ENCODE measurements at places on chromosomes 11 and 22.

- DNase-seq: peak; percentile 75
Measured at GRCh38 chr11:975827-976226, 50.2 kb downstream of the AP2A2 start.

DNA sequence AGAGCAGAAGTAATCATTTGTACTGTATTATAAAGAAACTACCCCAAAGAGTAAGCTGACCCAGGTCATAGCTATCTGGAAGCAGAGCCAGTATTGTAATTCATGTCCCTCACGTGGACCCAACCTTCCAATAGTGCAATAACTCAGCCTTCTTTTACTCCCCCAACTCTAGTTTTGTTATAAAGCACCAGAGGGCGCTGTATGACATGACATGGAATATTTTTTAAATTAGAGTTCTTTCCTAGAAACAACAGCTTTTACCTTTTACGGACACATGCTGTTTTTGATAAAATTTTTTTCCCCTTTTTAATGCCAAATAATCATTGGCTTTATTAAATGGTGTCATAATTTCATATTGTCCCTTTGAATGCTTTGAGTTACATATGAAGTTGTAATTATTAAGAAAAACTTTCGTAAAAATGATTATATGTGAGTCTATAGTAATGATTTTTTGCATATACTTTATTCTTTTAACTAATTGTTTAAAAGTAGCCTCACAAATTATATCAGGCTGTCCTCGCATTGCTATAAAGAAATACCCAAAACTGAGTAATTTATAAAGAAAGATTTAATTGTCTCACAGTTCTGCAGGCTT, 76.9 kb downstream of the DKK3 start:
- DNase-seq: peak; percentile 41

DNA sequence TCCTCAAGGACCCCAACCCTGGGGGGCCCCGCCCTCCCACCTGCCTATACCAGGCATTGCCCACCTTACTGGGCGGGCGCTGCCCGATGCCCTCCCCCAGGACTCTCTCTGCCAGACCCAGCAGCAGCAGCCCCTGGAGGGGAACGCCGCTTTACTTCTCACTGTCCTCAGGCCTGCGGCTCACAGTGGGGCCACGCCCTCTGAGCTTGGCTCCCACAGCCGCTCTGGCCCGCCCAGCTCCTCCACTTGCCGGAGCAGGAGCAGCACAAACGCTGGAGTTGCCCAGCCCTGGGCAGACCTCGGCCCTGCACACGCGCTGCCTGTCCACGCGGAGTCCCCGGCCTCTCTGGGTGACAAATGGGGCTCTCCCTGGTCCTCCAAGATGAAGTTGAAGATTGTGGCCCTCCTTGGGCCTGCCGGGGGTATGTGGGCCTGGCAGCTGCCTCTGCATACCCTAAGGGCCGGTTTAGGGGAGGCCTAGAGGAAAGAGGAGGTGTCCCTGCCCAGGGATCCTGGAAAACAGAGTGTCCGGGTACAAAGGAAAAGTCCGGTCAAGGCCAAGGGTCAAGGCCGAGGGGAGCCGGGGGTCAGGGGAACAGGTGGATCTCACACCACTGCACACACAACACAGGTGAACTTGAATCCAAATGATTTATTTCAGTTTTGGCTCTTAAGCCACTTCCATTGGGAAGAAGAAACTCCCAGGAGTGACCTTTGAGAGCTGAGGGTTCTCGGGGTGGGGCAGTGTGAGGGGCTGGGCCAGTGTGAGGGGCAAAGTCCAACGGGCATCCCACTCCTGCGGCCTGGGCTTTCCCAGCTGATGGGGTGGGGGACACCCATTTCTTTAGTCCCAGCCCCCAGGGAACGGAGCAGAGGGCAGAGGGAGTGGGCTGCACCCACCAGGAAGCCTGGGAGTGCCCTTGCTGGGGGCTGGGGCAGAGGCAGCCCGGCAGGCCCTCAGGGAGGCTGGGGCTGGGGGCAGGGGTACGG, 674 bp upstream of the BAIAP2L2 start:
- DNase-seq: no peak

DNA sequence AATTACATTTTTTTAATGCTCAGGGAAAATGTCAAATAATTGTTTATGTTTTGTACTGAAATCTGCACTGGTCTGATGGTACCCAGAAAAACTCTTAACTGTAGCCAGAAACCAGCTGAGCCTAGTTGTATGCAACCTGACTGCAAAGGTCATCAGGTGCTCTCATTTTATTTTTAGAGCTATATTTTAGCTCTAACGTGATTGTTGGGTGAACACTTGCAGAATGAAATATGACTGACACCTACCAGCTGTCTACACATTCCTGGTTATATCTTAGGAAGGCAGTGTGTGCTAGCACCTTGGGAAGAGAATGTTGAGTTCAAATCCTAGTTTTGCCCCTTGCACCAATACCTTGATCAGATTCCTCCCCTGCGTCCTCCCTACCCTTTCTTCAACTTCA, 23.6 kb downstream of the PTPRJ start:
- DNase-seq: no peak

- DNase-seq: no peak
Measured at GRCh38 chr11:2651826-2652271, 47.9 kb downstream of the KCNQ1OT1 start.
